Glomerular endothelial cell (primary cell): ENCODE measurements at places on chromosomes 4 and X.

GRCh38 chr4:2745981-2746806 lies 9.9 kb downstream of the TNIP2 start:
- no peak for DNase-seq

- no peak for DNase-seq
Measured at GRCh38 chr4:26088433-26088928, 174.5 kb downstream of the SMIM20 start.

GRCh38 chrX:31423609-31424189 lies 351.9 kb upstream of the FTHL17 start:
- DNase-seq, result peak; percentile 10

GRCh38 chrX:10177601-10178000 lies 20.8 kb downstream of the CLCN4 start:
- no peak for DNase-seq

- DNase-seq, result no peak
Measured at GRCh38 chr4:13701937-13702446, 74.5 kb upstream of the BOD1L1 start.

DNA sequence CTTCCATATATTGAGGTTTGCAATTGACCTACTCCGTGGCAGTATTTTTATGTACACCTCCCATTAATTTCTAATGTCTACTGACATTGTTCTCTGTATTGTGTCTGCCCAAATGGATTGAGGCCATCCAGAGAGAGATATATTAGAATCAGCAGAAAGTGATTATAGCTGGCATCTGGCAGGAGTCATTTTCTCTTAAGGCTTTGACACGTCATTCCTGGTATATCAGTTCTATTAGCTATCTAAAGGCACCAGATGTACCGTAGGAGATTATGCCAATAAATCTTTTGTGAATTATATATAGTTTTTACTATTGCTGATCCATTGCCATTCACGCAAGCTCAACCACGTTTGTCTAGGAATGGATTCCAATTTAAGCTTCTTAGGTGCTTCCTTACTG lies 1026.4 kb upstream of the IGFBP7 start:
- DNase-seq, result no peak

DNA sequence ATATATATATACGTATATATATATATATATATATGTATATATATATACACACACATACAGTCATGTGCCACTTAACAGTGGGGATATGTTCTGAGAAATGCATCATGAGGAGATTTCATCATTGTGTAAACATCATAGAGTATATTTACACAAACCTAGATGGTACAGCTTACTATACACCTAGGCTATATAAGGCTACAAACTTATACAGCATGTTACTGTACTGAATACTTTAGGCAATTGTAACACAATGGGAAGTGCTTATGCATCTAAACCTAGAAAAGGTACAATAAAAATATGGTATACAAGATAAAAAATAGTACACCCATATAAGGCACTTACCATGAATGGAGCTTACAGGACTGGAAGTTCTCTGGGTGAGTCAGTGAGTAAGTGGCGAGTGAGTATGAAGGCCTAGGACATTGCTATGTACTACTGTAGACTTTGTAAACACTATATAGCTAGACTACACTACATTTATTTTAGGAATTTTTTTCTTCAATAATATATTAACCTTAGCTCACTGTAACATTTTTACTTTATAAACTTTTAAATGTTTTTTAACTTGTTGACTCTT lies 13.2 kb upstream of the CCSER1 start:
- no peak for DNase-seq
